ENCODE measurements at places on chromosomes 3 and 15.

DNA sequence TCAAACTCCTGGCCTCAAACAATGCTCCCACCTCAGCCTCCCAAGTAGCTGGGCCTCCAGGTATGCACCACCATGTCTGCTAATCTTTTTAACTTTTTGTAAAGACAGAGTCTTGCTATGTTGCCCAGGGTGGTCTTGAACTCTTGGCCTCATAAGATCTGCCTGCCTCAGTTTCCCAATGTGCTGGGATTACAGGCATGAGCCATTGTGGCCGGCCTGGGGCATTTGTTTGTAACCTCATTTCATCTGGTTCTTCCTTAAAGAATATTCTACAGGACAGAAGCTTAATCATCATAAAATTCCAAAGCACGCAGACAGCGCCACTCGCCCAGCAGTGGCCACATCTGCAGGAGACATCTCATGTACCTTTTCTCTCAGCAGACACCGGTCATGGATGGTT is 23.6 kb upstream of the CYFIP1 start:
- no peaks in the 10 kb centered on the region for H3K4me1 ChIP-seq
- DNase-seq, result no peak
- H3K27me3 ChIP-seq, result no peaks in the 10 kb centered on the region
- H3K36me3 ChIP-seq, result peaks cover 60% of the 10 kb centered on the region
- no peak overlapping the region for H3K27ac ChIP-seq
- no peak overlapping the region for H3K4me3 ChIP-seq

GRCh38 chr3:129553171-129553570 is 10.2 kb downstream of the H1-8 start:
- peaks cover 26% of the 10 kb centered on the region for H3K36me3 ChIP-seq
- H3K4me1 ChIP-seq, result peaks cover 22% of the 10 kb centered on the region
- no peak overlapping the region for H3K27ac ChIP-seq
- no peaks in the 10 kb centered on the region for H3K27me3 ChIP-seq
- DNase-seq, result no peak

DNA sequence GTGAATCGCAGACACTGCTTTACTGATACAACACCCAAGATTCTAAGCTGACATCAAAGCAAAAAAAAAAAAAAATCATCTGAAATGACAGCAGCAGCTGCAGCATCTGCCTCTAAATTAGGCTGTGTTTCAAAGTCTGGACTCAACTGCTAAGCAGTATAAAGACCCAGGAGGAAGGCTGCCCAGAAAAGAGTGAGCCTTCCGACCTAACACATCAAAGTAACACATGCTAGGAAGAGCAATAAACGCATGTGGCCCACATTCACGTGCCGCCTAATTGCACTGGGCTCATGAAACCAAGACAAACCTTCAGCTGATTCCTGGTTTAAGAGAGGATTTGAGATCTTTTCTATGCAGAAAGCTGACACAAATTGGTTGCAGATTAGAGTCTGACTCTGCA is 317.1 kb downstream of the ZIC4 start:
- no peaks in the 10 kb centered on the region for H3K4me1 ChIP-seq
- no peaks in the 10 kb centered on the region for H3K36me3 ChIP-seq
- no peaks in the 10 kb centered on the region for H3K27me3 ChIP-seq
- no peak overlapping the region for H3K27ac ChIP-seq

- no peaks in the 10 kb centered on the region for H3K27me3 ChIP-seq
- no peak overlapping the region for H3K4me3 ChIP-seq
- no peaks in the 10 kb centered on the region for H3K36me3 ChIP-seq
- H3K27ac ChIP-seq, result no peak overlapping the region
- no peak for DNase-seq
- no peaks in the 10 kb centered on the region for H3K4me1 ChIP-seq
These were observed 29.4 kb downstream of the CCK start for GRCh38 chr3:42236611-42237010.

DNA sequence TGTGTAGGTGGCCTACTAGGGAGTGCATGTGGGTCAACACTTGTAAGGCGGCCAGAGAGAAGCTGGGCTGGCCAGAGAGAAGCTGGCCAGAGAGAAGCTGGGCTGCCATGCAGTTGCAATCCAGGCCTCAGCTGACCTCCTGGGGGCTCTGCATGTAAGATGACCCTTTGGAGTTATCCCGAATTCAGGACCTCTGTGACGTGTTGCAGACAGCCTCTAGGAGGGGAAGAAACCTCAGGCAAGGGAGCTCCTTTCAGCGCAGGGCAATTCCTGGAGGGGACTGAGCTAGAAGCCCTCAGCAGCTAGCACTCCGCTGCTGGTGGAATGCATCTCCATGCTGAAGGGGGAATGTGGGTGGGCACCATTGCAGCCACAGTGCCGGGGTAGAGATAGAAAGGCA is 15.8 kb upstream of the KBTBD12 start:
- H3K4me1 ChIP-seq, result peaks cover 5% of the 10 kb centered on the region
- H3K27me3 ChIP-seq, result no peaks in the 10 kb centered on the region

- peak overlapping the region; percentile 95 for H3K27ac ChIP-seq
- peaks cover 42% of the 10 kb centered on the region for H3K4me1 ChIP-seq
- peak overlapping the region; percentile 19 for H3K4me3 ChIP-seq
- H3K36me3 ChIP-seq, result no peaks in the 10 kb centered on the region
These were observed 7.6 kb upstream of the PPP1R2 start for GRCh38 chr3:195550723-195551122.

DNA sequence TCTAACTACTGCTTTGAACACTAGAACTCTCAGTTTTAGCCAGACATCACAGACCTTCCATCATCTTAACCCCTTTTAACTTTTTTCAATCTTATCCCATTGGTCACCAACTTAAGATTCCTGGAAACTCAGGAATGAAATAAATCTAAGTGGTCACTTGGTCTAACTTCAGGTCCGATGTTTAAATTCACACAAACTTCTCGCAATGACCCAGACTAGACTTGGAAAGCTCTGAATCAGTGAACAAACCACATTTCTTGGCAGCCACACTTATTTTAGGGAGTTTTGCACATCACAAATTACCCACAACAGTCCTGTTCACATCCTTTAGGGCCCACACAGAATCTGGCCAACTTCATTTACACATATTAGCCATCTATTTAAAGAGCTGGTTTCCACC is 118.9 kb downstream of the MAGI1 start:
- DNase-seq, result no peak
- no peaks in the 10 kb centered on the region for H3K27me3 ChIP-seq
- no peaks in the 10 kb centered on the region for H3K36me3 ChIP-seq
- H3K27ac ChIP-seq, result no peak overlapping the region

- no peak overlapping the region for H3K4me3 ChIP-seq
- no peaks in the 10 kb centered on the region for H3K4me1 ChIP-seq
- H3K27ac ChIP-seq, result no peak overlapping the region
- no peak for DNase-seq
These were observed 26.7 kb upstream of the LRTM1 start for GRCh38 chr3:54954521-54954920.

DNA sequence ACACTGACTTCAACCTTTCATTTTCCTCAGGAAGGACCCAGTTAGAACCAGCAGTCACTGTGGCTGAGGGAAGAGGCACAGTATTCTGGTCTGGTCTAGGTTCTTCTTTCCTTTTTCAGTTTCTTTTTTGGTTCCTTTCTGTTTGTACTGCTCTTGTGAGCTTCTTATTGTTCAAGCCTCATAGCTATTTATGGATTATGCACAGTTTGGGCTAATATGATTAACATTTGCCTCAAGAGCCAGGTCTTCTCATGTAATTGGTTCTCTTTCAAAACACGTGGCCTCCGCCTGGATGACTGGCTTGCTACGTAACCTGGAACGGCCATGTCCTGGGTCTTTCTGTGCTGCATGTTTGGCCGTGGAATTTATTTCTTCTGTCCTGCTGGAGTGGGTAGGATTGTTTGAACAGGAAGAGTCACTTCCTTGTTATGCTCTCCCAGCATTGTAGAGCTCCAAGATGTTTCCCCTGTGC is 43.3 kb downstream of the RBMS3 start:
- H3K36me3 ChIP-seq, result no peaks in the 10 kb centered on the region
- no peak for DNase-seq
- H3K4me1 ChIP-seq, result no peaks in the 10 kb centered on the region
- H3K4me3 ChIP-seq, result no peak overlapping the region
- H3K27me3 ChIP-seq, result no peaks in the 10 kb centered on the region

- no peak overlapping the region for H3K4me3 ChIP-seq
- H3K36me3 ChIP-seq, result no peaks in the 10 kb centered on the region
- H3K27me3 ChIP-seq, result peaks cover 17% of the 10 kb centered on the region
- no peak overlapping the region for H3K27ac ChIP-seq
- H3K4me1 ChIP-seq, result no peaks in the 10 kb centered on the region
- DNase-seq, result no peak
These were observed 234.8 kb upstream of the WNT5A start for GRCh38 chr3:55721716-55722484.

DNA sequence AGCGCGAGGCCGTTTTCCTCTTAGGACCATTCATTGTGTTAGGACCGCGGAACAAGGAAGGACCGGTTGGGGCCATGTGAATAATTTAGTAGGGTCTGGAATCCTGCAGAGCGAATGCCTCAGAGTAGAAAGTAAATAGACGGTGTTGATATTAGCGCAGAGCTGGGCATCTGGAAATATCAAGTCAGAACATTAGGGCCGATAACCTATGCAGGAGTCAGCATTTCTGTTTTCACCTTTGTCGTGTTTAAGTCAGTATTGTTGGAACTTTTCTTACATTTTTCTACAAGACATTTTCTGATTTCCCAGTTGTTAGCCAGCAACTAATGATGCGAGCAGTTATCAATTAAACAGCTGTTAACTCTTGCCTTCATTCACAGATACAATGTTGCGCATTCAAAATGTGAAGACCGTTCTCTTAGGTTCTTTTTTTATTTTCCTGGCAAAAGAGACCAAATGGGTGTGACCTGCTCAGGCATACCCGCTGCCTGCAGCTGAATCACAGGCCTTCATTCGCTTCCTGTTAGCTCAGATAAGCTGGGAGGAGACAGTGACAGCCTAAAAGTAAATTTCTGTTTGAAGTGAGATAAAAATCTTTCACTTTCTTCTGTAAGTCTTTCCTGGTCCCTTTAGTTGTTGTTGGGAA is 966 bp upstream of the PKM start:
- H3K27me3 ChIP-seq, result no peaks in the 10 kb centered on the region
- peak; percentile 51 for DNase-seq
- H3K27ac ChIP-seq, result peak overlapping the region; percentile 88
- H3K36me3 ChIP-seq, result no peaks in the 10 kb centered on the region
- peak overlapping the region; percentile 85 for H3K4me3 ChIP-seq

DNA sequence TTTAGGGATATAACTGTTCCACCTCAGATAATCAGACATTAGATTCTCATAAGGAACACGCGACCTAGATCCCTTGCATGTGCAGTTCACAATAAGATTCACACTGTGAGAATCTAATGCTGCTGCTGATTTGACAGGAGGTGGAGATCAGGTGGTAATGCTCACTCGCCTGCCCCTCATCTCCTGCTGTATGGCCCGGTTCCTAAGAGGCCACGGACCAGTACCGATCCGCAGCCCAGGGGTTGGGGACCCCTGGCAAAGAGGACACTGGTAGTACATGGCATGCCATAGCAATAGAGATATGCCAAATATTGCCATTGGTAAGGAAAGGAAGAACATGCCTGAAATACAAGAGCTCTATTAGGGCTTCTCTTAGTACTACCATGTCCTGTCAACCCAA is 59.7 kb downstream of the LSM3 start:
- no peaks in the 10 kb centered on the region for H3K4me1 ChIP-seq
- DNase-seq, result no peak
- no peaks in the 10 kb centered on the region for H3K27me3 ChIP-seq
- no peaks in the 10 kb centered on the region for H3K36me3 ChIP-seq
- H3K27ac ChIP-seq, result no peak overlapping the region

GRCh38 chr3:29384640-29385039 is 103.8 kb downstream of the RBMS3 start:
- H3K4me3 ChIP-seq, result no peak overlapping the region
- no peak for DNase-seq
- peak overlapping the region; percentile 36 for H3K27ac ChIP-seq
- no peaks in the 10 kb centered on the region for H3K27me3 ChIP-seq
- H3K4me1 ChIP-seq, result no peaks in the 10 kb centered on the region

GRCh38 chr15:60534546-60534945 is 55.6 kb upstream of the ICE2 start:
- H3K36me3 ChIP-seq, result no peaks in the 10 kb centered on the region
- no peak overlapping the region for H3K4me3 ChIP-seq
- DNase-seq, result no peak
- peaks cover 9% of the 10 kb centered on the region for H3K4me1 ChIP-seq
- no peak overlapping the region for H3K27ac ChIP-seq

GRCh38 chr3:56885879-56886278 is 84.1 kb upstream of the ARHGEF3 start:
- peaks cover 14% of the 10 kb centered on the region for H3K4me1 ChIP-seq
- no peaks in the 10 kb centered on the region for H3K36me3 ChIP-seq
- no peak overlapping the region for H3K4me3 ChIP-seq
- no peaks in the 10 kb centered on the region for H3K27me3 ChIP-seq

DNA sequence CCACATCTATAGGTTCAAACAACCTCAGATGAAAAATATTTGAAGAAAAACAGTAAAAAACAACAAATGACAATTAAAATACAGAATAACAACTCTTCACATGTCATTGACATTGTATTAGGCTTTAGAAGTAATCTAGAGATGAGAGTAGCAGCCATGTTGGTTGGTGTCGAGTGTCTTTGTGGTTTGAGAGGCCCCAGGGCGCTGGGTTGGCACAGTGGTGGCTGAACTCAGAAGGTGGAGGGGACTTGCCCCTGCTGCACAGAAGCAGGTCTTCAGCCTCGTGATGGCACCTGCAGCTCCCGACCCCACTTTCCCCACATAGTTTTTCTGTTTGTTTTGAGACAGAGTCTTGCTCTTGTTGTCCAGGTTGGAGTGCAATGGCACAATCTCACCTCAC is 187.2 kb downstream of the OSBPL10 start:
- H3K27ac ChIP-seq, result no peak overlapping the region
- no peaks in the 10 kb centered on the region for H3K4me1 ChIP-seq
- no peaks in the 10 kb centered on the region for H3K27me3 ChIP-seq
- no peaks in the 10 kb centered on the region for H3K36me3 ChIP-seq

DNA sequence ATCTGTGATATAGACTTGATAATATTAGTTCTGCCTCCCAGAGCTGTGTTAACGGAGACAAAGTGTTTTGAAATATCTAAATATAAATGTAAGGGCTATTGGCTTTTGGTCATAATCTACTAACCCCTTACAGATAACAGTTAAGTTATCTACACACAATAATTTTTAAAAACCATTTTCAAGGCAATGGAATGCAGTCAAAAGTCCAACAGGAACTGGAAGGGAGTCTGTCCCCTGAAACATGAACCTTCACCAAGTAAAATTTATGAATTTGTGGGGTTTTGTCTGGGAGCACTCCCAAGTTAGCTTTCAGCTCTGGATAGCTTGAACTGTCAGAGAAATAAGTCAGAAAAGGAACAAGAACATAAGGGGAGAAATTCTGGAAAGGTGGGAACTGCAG is 312.3 kb upstream of the ICE2 start:
- H3K27ac ChIP-seq, result no peak overlapping the region
- no peak overlapping the region for H3K4me3 ChIP-seq
- DNase-seq, result no peak
- H3K27me3 ChIP-seq, result no peaks in the 10 kb centered on the region
- H3K4me1 ChIP-seq, result no peaks in the 10 kb centered on the region

GRCh38 chr15:81274931-81275707 is 48.8 kb downstream of the STARD5 start:
- H3K36me3 ChIP-seq, result no peaks in the 10 kb centered on the region
- no peak for DNase-seq
- no peaks in the 10 kb centered on the region for H3K27me3 ChIP-seq
- no peaks in the 10 kb centered on the region for H3K4me1 ChIP-seq

Measured in thymus (tissue), 14 donors.